NCI-H2029 (cell line): ENCODE measurements at places on chromosomes 12 and 14.

DNA sequence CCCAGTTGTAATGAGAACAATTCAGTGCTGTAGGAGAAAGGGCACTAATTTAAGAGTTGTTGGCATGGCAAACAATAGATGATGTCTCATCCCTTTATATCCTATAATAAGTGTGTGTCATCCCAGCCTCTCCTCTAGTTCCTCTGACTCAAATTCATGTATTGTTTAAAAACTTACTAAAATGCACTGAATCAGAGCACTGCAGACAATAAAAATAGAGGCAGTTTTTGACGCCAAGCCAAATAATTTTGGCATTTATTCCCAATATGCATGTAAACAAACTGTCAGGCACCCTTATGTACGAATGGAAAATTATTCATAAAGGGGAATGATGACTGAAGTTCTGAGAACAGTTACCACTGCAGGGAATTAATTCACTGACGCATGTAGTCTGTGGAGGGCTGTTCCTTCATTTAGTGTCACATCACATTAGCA is 57.9 kb upstream of the TMX1 start:
- DNase-seq, result no peak

- DNase-seq, result no peak
Observed at GRCh38 chr12:111138016-111138415, 217.6 kb upstream of the MYL2 start.

GRCh38 chr12:93943780-93944179 is 204.6 kb upstream of the PLXNC1 start:
- no peak for DNase-seq

DNA sequence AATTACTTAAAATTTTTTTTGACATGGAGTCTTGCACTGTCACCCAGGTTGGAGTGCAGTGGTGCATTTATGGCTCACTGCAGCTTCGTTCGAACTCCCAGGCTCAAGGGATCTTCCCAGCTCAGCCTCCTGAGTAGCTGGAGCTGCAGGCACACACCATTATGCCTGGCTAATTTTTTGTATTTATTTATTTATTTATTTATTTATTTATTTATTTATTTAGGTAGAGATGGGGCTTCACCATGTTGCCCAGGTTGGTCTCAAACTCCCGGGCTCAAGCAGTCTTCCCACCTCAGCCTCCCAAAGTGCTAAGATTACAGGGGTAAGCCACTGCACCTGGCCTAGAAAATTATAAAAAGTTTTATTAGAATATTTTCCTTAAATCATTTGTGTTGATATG is 73.6 kb downstream of the DACT1 start:
- DNase-seq, result no peak

DNA sequence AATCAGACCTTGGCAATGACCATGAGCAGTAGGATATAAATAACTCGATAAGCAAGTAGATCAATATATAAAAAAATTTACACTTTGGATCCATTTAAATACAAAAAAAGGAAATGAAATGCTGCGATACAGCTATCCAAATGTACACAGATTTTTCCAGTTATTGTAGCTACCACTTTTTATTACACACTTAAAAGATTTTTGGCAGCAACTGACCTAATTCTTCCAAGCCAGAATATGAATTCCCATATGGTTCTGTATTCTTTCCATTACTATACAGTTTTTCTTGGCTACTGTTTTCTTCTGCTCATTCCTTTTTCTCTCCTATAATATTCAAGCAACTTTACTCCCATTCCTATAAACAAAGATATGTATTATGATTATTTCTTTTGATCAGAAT is 52.2 kb downstream of the TMTC1 start:
- no peak for DNase-seq

DNA sequence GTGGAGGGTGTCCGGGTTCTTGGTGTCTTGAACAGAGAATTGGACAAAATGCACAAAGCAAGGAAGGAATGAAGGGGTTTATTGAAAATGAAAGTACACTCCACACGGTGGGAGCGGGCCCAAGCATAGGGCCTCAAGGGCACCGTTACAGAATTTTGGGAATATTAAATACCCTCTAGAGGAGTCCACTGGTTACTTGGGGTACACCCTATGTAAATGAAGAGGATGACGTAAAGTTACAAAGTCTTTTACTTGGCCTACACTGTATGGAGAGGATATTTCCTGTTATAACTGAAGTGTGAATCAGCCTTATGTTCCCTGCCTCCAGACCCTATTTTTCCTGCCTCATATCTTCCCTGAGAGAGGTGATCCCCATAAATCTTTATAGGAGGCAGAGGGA is 102.6 kb downstream of the RIN3 start:
- DNase-seq, result no peak

DNA sequence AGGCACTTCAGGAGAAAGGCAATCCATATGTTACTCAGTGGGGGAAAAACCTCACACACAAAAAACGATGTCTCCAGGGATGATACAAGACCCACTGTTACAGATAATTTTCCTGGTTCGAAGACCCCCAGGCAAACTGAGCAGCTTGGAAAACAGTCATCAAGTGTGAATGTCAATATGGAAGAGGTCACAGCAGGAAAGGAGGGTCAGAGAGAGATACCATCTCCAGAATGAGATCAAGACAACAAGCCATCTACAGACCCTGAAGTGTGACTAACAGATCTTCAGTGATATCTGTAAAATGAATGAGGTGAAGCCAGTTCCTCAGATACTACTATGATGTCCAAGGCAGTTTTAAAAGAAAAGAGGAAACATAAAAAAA is 28.6 kb downstream of the GNS start:
- DNase-seq, result no peak
